ENCODE measurements at places on chromosomes 2 and 18.

- no peak for DNase-seq
These were observed 565.2 kb upstream of the PKDCC start for GRCh38 chr2:41482659-41483058.

DNA sequence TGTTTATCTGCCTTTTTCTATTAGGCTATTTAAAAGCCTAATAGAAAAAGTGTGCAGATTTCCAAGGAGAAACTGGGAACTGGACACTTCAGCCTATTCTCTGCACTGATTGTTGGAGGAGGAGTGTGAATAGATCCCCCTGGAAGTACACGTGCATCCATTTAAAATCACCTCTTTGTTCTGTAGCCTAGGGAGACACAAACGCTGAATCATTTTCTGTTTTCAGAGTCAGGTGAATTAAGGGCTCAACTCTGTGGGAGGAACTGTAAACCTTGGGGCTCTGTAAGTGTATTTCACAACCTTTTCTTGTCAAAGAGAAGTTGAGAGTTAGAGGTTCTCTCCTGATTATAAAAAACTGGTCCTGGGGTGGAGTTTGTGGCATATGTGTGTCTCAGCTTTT lies 159.7 kb downstream of the SPAG16 start:
- DNase-seq = no peak

DNA sequence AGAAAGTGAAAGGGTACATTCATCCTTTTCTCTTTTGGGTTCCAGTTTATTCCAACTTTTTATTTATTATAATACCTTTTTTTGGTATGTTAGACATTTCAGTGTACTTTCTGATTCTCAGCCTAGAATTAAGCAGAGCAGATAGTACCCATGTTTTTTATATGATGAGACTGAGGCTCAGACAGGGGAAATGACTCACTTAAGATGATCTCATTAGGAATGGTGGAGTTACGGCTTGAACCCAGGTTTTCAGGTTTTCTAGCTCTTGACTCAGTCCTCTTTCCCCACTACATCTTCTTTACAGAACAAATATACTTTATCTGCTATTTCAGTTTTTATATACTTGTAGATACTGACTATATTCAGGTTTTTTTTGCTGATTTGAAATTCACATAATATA lies 51.7 kb upstream of the OTX1 start:
- no peak for DNase-seq

DNA sequence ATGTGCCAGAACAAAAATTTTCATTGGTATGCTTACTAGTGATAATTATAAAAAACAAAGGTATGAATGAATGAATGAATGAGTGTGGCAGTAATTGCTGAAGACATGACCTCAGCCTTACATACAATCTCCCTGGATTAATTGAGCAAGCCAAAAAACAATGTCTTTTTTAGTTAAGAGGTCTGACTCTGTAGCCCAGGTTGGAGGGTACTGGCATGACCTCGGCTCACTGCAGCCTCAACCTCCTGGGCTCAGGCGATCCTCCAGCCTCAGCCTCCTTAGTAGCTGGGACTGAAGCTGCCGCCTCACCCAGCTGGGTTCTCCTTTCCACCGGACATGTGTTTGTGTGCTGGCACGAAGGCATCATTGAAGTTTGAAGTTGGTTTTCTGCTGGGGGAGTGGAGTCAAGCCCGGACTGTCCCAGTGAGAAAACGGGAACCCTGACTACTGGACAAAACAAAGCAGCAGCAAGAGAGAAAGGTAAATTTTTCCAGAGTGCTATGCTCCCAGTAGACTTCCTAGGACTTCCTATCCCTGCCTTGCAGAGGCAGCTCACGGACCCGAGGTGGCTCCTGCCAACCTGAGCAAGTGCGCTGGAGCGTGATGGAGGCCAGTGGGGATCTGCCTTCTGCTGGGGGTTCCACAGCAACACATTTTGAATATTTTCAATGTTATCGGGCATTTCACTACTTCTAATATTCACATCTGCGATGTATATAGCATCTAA lies 6.4 kb upstream of the IMP4 start:
- no peak for DNase-seq

GRCh38 chr18:21242780-21243401 lies 859 bp downstream of the GREB1L start:
- no peak for DNase-seq

- DNase-seq = no peak
These were observed 443.5 kb upstream of the SLC14A2 start for GRCh38 chr18:45171679-45172191.

DNA sequence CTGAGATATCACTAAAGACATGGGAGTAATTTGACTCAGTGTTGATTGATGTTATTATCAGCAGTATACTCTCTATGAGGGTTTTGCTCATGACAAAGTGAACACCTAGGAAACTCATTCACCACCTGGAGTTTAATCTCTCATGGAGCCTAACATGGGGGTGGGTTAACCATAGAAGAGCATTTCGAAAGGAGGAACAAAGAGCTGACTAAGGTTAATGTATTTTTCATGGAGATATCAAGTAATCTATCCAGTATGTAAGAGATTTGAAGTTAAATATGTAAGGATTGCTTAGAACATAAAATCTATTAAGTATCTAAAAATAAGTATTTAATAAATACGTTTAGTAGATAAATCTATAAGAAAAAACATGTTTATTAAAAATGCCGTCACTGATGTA lies 917.8 kb downstream of the EPHA4 start:
- no peak for DNase-seq

- DNase-seq = no peak
These were observed 1.4 kb upstream of the SIX2 start for GRCh38 chr2:45010702-45011012.

- DNase-seq = no peak
These were observed 59.4 kb upstream of the NEDD4L start for GRCh38 chr18:57984490-57985115.

- DNase-seq = no peak
These were observed 29.6 kb upstream of the ALPP start for GRCh38 chr2:232348936-232349335.

GRCh38 chr2:73080321-73081131 lies 9.0 kb upstream of the SFXN5 start:
- no peak for DNase-seq

DNA sequence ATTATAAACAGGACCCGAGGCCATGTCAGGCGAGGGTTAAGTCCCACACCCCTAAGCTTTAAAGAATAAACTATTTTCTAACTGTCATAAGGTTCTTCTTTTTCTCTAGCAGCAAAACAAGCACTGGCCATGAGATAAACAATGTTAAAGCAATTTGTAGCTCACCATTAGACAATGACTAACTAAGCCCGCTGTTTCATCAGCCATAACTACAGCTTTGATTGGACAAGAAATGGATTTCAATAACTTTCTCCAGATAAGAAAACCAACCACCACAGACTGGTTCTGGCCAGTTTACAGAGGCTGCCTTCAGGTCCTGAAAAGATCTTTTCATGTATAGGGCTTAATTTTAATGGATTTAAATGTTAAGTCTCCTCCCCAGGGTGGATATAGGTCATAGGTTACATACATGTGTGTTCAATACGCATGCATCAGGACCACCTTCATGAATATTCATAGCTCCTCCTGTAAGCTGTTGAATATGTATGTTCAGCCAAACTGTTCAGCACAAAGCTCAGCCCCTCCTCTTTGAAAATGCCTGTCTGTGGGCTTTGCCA lies 108.7 kb upstream of the RAB6C start:
- DNase-seq = no peak

GRCh38 chr2:53289309-53290006 lies 478.1 kb upstream of the CHAC2 start:
- DNase-seq = no peak

Measured in midbrain (tissue), 1 donor.